NCI-H82 (cell line): ENCODE measurements at places on chromosomes 7 and 10.

DNA sequence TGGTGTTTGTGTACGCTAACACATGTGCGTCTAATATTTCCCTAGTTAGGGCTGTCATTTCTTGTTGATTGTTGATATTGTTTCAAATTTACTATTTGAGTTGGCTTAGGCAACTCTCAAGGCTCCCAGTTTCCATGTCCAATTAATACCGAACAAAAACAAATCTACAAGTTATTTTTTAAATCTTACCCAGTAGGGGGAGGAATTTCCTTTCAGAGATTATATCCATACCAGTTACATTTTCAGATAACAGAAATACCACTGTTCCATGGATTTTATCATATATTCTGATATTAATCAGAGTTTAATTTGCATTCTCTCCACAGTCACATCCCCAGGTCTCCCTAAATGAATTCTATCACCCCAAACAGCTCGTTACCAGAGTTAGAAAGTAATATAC lies 7.2 kb upstream of the AKR1B10 start:
- DNase-seq: no peak

GRCh38 chr7:100444311-100445278 lies 8.3 kb upstream of the PPP1R35 start:
- no peak for DNase-seq

GRCh38 chr10:7672341-7673134 lies 5.8 kb upstream of the ITIH5 start:
- DNase-seq: no peak

- no peak for DNase-seq
Observed at GRCh38 chr7:117230276-117231046, 92.4 kb downstream of the WNT2 start.

- DNase-seq: peak; percentile 4
Observed at GRCh38 chr10:93820434-93820833, 62.7 kb downstream of the LGI1 start.

- peak; percentile 15 for DNase-seq
Observed at GRCh38 chr7:10138087-10138854, 835.4 kb upstream of the PHF14 start.

DNA sequence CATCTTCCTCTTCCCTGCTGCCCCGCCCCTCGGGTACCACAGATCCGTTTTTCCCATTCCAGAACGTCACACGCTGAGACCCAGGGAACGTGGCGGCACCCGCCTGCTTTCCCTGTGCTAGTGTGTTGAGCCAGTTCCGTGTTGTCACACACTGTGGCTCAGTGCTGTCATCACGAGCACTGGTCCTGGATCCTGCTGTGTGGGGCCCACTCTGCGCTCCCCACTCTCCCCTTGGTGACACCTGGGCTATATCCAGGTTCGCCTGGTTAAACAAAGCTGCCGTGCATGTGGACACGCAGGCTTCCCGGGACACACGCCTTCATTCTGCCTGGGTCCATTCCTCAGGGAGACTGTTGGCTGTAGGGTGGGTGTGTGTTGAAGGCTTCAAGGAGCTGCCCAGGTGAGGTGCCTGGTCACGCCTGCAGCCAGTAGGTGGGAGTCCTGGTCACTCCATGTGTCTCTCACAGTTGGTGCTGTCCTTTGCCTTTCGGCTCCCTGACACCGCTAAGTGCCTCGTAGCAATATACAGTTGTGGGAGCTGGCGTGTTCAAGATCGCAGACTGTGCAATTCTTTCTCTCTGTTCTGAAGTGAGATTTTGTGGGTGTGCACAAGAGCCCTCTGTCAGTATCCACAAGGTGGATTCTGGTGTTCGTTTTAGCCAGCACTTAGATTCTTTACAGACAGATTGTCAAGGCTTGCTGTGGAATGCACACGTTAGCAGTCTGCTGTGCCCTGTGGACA lies 88.6 kb downstream of the INPP5A start:
- no peak for DNase-seq

- DNase-seq: no peak
Observed at GRCh38 chr10:31368724-31369123, 49.7 kb downstream of the ZEB1 start.

DNA sequence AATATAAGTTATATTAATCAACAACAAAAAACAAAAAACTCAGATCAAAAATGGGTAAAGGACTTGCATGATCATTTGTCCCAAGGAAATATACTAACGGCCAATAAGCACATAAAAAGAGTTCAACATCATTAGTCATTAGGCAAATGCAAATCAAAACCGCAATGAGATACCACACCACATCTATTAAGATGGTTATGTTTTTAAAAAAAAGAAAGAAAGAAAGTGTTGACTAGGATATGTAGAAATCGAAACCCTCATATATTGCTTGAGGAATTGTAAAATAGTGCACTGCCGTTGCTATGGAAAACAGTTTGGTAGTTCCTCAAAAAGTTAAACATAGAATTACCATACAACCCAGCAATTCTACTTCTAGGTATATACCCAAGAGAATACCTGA lies 39.4 kb upstream of the CTNNA3 start:
- DNase-seq: no peak
